Progenitor cell of endocrine pancreas (in vitro differentiated cells): ENCODE measurements at places on chromosomes 13 and 19.

DNA sequence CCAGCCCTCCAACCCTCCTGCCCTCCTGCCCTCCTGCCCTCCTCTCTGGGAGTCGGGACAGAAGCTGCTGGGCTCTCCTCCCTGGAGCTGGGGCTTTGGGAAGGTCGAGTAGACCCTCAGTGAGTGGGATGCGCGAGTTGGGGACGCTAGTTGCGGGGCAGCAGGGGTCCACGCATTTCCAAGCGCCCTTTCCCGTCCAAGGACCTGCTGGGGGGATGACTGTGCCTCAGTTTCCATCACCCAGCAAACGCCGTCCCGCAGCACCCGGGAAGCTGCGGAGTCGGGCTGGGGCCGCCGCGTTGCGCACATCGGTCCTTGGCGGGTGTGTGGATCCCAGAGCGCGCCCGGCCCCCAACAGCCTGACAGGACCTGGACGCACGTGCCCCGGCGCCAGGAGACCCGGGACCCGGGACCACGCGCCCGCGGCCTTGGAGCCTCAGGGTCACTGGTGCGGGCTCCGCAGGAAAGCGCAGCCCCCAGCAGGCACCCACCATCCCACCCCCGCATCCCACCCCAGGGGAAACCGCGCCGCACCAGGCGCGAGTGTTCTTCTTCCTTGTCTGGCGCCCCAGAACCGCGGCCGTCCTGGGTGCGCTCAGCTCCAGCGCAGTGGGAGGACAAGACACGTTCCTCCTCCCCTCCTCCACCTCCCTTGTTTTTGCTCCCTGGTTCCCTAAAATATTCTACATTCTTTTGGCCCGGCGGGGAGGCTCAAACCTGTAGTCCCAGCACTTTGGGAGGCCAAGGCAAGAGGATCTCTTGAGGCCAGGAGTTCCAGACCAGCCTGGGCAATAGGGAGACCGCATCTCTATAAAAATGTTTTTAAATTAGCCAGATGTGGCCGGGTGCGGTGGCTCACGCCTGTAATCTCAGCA is 9.2 kb downstream of the ONECUT3 start:
- no peak for DNase-seq

DNA sequence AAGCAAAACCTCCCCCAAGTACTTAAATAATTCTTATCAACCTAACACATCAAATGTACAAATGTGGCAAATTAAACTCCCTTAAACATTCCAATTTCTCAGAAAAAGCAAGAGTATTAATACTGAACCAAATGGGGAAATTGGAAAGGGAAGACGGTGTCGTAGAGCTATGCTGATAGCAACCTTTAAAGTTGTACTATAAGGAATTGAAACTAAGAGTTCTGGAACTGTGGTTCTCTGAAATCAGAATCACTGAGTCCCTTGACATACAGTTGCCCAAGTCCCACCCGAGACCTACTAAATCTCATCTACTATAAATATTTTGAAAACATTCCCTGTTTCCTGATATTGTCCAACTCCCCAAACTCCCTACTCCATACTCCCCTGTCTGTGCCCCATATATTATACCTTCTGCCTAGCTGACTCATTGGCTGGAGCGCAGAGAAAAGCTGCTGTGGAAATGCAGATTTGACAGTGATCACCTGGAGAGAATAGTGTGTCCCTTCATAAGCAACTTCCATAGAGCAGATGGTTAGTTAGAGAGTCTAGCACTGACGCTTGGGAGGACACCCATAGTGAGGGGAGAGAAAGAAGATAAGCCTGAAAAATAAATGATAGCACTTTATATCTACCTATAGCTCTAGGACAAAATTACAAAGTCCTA is 51.4 kb upstream of the ITM2B start:
- no peak for DNase-seq

- DNase-seq = no peak
Measured at GRCh38 chr13:109728791-109729731, 57.3 kb downstream of the IRS2 start.

DNA sequence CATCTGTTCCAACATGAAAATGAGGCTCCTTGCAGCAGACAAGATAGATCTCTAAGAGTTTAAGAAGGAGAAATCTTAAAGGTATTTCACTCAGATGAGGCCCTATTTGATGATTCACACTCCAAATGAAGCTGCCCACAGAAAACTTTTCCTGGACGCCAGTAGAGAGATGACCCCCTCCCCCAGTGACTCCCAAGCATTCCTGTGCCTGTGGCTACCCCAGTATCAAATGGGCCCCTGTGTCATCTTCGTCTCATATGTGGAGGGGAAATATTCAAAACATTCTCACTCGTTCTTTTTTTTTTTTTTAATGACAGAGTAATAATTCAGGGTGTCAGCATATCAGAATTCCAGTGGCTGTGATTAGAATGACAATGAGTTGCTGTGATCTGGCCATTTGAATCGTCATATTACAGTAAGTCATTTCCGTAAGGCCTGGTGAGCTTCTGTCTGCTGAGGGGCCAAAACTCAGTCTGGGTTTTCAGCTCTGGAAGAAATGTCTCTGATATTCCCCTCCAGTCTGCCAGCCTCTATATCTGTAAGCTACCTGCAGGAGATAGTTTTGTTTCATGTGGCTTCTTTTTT is 194.7 kb downstream of the URI1 start:
- no peak for DNase-seq

DNA sequence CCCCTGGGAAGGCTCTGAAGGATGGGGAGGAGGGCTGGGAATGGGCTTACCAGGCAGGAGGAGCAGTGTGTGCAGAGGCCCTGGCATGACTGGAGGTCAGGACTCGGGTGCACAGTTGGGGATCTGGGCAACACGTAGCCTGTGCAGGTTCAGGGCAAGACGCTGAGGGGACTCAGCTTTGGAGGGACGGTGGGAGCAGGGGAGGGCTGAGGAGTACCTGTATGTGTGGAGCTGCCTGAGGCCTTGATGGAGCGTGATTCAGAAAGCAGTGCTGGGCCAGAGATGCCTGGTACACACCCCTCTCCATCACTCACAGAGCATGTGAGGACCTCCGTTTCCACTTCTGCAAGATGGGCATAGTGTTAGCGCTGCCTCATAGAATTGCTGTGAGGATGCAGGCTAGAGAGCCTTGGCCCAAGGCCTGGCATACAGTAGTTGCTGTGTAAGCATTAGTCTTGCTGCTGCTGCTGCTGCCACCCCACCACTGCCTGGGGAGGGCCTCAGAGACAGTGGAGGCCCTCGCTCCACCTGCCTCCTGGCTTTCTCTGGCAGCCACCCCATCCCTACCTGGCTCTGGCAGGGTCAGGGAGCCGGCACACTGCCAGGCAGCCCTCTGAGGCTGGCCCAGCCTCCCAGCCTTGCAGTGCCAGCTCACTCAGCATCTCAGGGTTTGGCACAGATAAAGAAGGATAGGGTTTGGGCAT is 2.4 kb downstream of the PAK4 start:
- no peak for DNase-seq

GRCh38 chr13:111227405-111227804 is 93.0 kb upstream of the TEX29 start:
- DNase-seq = no peak

DNA sequence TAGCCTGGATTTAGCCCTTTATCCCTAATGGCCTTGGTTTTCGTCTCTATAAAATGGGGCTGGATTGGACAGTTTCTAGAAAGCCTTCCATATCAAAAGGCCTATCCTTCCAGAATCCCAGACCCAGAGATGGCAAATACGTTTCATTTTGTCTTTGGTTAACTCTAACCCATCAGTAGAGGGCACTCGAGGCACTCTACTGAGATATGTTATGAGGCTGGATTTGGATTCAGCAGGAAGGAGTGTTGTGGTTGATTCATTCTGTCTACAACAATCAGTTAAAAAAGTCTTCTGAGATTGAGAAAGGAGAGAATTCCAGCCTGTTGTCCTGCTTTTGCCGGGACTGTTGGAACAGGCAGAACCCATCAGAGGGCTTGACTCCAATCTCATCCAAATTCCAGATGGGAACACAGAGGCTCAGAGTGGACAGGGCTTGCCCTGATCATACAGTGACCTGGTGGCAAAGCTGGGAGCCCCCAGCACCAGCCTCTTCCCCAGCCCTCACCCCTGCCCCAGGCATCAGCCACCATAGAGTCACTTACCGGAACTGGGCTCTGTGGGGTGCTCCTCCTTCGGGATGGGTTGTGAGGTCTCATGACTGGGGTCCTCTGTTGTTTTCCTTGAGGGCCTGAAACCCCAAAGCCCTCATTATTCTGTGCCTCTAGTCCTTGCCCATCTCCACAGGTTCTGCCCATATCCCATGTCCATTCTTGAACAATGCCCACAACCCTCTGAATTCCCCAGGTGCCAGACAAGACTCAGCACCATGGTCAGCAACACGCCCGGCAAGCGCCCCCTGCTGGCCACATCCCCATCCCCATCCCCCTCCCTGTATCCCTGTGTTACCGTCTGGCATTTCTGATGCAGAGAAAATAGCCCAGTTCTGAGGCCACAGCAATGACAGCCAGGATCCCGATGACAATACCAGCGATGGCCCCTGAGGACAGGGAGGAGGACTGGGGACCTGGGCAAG is 12.3 kb upstream of the ZNF180 start:
- DNase-seq = peak; percentile 55
